Caki2 (cell line): ENCODE measurements at places on chromosomes 1 and 21. TPM values are rescaled to one million over a fixed set of nuclear protein-coding genes. Genes with fewer than 3 reads are reported as not detected.

FALEC gene
- total RNA-seq, result not detected in 2 replicates

SELENBP1 gene
- total RNA-seq, result not detected in 2 replicates

ZNF670 gene
- 2.1 and 3.7 TPM in 2 replicates for total RNA-seq

F5 gene
- not detected in 2 replicates for total RNA-seq

COL6A1 gene
- total RNA-seq, result 95.8 and 146 TPM in 2 replicates

LENEP gene
- not detected in 2 replicates for total RNA-seq

CATSPERE gene
- total RNA-seq, result not detected in 2 replicates

GCSAML gene
- total RNA-seq, result not detected in 2 replicates

SLC1A7 gene
- not detected in 2 replicates for total RNA-seq

PTGS2 gene
- 0.03 and 0.20 TPM in 2 replicates for total RNA-seq

C1QC gene
- total RNA-seq, result not detected in 2 replicates

FCGR3A gene
- not detected in 2 replicates for total RNA-seq

RASSF5 gene
- 0.09 and 0.47 TPM in 2 replicates for total RNA-seq

SLC35A3 gene
- 12.4 and 13.4 TPM in 2 replicates for total RNA-seq

CFHR4 gene
- not detected in 2 replicates for total RNA-seq

RGS8 gene
- not detected in 2 replicates for total RNA-seq

CAMK2N1 gene
- total RNA-seq, result 13.5 and 20.1 TPM in 2 replicates

S100A1 gene
- not detected in 2 replicates for total RNA-seq

AGBL4 gene
- not detected in 2 replicates for total RNA-seq

FAM177B gene
- 1.4 TPM in 1 of 2 replicates, not detected in the other for total RNA-seq

TBX19 gene
- 2.9 and 5.4 TPM in 2 replicates for total RNA-seq

KCNE1 gene
- total RNA-seq, result not detected in 2 replicates

WDR64 gene
- not detected in 2 replicates for total RNA-seq

RGS13 gene
- total RNA-seq, result not detected in 2 replicates

SLC2A5 gene
- 0.03 TPM in 1 of 2 replicates, not detected in the other for total RNA-seq
